ENCODE measurements at places on chromosomes 7 and 10.
A peak's percentile ranks its signal among the peaks of the same experiment; 100 is the strongest.

GRCh38 chr7:97959046-97959445, 30.9 kb downstream of the OCM2 start:
- no peak for DNase-seq

DNA sequence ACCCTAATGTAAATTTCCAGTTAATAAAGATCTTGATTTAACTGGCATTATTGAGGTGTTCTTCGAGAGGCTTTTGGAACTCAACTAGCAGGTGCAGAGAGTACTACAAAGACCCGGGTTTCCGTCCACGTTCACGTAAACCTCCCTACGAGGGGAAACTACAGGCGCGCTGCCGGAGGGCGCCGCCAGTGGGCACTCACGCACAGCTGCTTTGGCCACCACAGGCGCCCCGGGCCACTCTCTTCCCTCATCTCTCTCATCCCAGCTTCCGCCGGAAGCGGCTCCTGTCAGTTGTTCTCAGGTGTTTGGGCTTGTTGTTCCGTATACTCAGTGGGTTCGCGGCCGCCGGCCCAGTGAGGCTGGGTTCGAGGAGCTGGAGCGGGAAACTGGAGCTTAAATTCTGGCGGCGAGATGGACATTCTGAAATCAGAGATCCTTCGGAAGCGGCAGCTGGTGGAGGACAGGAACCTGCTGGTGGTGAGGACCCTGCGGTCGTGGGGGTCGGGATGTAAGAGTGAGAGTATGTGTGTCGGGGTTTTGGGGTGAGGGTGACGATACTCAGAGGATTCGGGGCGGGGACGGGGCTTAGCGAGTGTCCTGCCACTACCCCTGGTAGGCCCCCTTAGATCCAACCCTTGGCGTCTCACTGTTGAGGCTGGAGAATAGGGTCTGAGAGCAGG, at the start of gene PRPF18:
Gene PRPF18, plus strand, starts transcription at position 290 of the 680 bp plus-strand sequence. Its CDS starts 122 bp downstream, at position 412.
- DNase-seq, result peak; percentile 77

GRCh38 chr7:1511444-1512422, 7.5 kb upstream of the INTS1 start:
- no peak for DNase-seq

- no peak for DNase-seq
Observed at GRCh38 chr10:78427497-78428031, 393.9 kb downstream of the RPS24 start.

- DNase-seq, result no peak
Observed at GRCh38 chr10:113985297-113985844, 58.3 kb upstream of the ADRB1 start.

DNA sequence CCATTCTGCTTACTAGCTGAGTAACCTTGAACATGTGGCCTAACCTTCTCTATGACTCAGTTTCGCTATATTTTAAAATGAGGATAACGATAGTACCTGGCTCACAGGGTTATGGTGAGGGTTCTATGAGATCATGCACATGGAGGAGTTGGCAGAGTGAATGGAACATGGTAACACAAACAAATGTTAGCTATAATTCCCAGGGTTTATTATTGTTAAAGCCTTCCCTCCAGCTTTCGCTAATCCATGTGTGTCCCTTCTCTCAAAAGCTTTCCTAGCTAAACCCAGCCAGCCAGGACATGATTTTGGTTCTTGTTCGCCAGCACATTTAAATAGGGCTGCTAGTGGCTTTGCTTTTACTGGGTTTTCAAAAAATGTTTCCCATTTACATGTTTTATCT, 361.0 kb upstream of the NFE2L3 start:
- no peak for DNase-seq

GRCh38 chr7:131090886-131091692, 236.6 kb upstream of the MKLN1 start:
- no peak for DNase-seq

- DNase-seq, result peak; percentile 26
Observed at GRCh38 chr10:114045136-114046086, 1.7 kb downstream of the ADRB1 start.

GRCh38 chr10:30037620-30038336, 21.6 kb downstream of the JCAD start:
- DNase-seq, result no peak

DNA sequence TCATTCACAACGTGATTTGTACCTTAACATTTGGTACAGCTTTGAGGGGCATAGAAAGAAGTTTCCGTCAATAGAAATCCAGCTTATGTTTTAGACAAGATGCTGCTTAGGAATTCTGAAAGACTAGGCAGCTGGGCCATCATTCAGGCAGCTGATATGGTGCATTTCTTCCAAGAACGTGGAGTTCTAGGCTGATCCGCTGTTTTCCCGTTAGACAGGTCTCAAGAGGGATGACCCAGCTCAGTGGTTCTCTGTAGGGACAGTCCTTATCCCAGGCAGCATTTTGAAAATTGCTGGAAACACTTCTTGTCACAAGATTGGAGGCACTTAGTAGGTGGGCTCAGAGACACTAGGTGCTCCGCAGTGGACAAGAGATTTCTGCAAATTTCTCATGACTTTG, 242.7 kb upstream of the FOXK1 start:
- DNase-seq, result no peak

DNA sequence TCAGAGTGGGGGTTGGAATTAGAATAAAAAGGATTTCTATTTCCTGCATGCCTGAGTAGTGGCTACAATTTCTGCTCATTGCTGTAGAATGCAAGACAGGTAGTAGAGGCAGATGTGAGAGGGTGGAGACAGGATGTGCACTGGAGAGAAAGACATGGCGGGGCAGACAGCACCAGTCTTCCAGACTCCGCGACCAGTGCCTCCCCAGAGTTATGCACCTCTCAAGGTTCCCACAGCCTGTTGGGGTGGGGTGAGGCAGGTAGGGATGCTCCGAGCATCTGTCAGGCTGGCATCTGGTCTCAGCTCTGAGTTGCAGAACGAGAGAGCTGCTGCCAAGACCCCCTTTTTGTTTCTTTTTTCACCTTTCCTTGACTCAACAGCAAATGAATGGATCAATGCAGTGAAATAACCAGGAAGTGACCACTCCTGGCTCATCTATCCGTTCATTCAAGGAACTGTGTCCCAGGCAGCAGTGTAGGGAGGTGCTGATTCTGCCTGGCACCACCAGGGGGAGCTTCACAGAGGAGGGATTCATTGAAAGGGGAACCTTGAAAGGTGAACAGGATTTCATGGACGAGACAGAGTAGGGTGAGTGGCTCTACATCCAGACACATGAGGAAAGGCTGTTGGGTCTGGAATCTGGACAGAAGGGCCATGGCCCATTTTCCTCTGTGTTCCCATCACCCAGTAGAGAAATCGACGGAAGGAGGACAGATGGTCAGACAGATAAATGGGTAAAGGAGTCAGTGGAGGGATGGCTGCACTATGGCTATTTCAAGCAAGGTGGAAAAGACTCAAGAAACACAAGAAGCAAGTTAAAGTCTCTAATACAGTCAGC, 17.2 kb upstream of the SLC18A3 start:
- no peak for DNase-seq

- DNase-seq, result no peak
Observed at GRCh38 chr7:50665403-50666123, 100.4 kb upstream of the DDC start.

DNA sequence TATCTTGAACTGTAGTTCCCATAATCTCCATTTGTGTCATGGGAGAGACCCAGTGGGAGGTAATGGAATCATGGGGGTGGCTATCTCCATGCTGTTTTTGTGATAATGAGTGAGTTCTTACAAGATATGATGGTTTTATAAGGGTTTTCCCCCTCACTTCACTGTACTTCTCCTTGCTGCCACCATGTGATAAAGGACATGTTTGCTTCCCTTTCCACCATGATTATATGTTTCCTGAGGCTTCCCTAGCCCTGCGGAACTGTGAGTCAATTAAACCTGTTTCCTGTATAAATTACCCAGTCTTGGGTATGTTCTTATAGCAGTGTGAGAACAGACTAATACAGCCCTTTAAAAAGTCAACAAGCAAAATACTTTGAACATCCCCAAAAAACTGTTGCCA, 427.7 kb downstream of the HTR7 start:
- DNase-seq, result no peak

GRCh38 chr7:6092953-6093354, 61.8 kb downstream of the ANKRD61 start:
- no peak for DNase-seq

DNA sequence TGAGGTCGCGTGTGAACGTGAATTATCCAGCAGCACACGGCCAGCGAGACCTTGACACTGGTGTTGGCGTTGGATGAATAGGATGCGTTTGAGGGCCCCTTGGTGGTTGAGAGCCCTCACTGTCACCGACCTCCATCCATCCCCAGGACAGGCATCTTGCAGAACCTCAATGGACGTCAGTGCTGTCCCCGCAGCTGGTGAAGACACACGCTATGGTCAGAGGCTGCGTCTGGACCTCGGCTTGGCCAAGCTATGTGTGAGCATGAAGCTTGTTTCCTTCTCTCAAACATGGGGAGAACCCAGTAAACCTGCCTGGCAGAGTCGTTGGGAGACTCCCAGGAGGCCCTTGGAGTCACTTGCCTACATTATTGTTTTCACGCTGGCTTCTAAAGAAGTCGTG, 229.2 kb downstream of the ADARB2 start:
- no peak for DNase-seq

DNA sequence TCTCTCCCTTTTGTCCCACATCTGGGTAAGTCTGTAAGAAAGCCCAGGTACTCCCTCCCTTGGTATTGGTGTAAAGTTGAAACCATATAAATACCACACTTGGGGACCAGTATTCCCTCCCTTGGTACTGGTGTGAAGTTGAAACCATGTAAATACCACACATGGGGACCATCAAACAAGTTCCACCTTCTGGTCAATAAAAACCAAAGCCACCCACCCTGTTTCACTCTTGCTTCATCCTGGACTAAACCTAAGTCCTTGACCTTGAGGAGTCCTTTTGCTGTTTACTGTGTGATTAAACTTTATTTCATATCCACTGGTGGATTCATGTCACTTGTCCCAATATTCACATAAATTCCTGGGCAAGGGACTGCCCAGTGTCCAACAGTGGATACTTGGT, 8.4 kb downstream of the P4HA1 start:
- no peak for DNase-seq

GRCh38 chr7:96786261-96786997, 76.8 kb upstream of the SEM1 start:
- DNase-seq, result no peak

- DNase-seq, result peak; percentile 32
Observed at GRCh38 chr7:102236592-102237287, 49.9 kb upstream of the SH2B2 start.
